Camera-type eye (tissue), 1 donor: ENCODE measurements at places on chromosomes 3 and 15. TPM values are rescaled to one million over a fixed set of nuclear protein-coding genes. Genes with fewer than 3 reads are reported as not detected.

Gene ADGRG7
- total RNA-seq, result 0.22 TPM

Gene NPTN
- total RNA-seq, result 99.9 TPM

Gene GOLGA8J
- total RNA-seq, result 0.33 TPM

Gene CHL1
- total RNA-seq, result 78.5 TPM

Gene FGF12
- total RNA-seq, result 13.0 TPM

Gene DPPA2
- not detected for total RNA-seq

Gene COX17
- total RNA-seq, result 16.9 TPM

Gene UBE2E2
- total RNA-seq, result 81.6 TPM

Gene RAD51
- total RNA-seq, result 4.1 TPM

Gene NR1I2
- 0.38 TPM for total RNA-seq

Gene FBXO40
- total RNA-seq, result 0.22 TPM

Gene CLDN1
- total RNA-seq, result 9.4 TPM

Gene SLCO2A1
- 1.3 TPM for total RNA-seq

Gene PLS1
- 11.1 TPM for total RNA-seq

Gene CNOT10
- 40.3 TPM for total RNA-seq

Gene SEMA3B
- total RNA-seq, result 107 TPM

Gene SLC6A20
- 6.2 TPM for total RNA-seq

Gene GRIP2
- 9.1 TPM for total RNA-seq

Gene ST3GAL6
- total RNA-seq, result 7.3 TPM

Gene LHFPL4
- total RNA-seq, result 16.8 TPM

Gene MYZAP
- total RNA-seq, result 2.9 TPM

Gene DZIP3
- total RNA-seq, result 51.1 TPM

Gene POPDC2
- total RNA-seq, result 2.4 TPM

Gene UNC13C
- total RNA-seq, result 67.3 TPM

Gene TMC3
- 0.22 TPM for total RNA-seq

Gene DLEC1
- 0.33 TPM for total RNA-seq

Gene FES
- 35.7 TPM for total RNA-seq

Gene COL6A6
- total RNA-seq, result 41.2 TPM

Gene SEMA3G
- total RNA-seq, result 9.6 TPM

Gene RLBP1
- 102 TPM for total RNA-seq

Gene TNFSF10
- 21.5 TPM for total RNA-seq

Gene LAMB2
- total RNA-seq, result 450 TPM

Gene IQCF5
- not detected for total RNA-seq

Gene TICRR
- 2.4 TPM for total RNA-seq
